ENCODE measurements at places on chromosomes 16 and 17.

GRCh38 chr17:57946798-57947358 is 8.3 kb downstream of the CUEDC1 start:
- DNase-seq: no peak

DNA sequence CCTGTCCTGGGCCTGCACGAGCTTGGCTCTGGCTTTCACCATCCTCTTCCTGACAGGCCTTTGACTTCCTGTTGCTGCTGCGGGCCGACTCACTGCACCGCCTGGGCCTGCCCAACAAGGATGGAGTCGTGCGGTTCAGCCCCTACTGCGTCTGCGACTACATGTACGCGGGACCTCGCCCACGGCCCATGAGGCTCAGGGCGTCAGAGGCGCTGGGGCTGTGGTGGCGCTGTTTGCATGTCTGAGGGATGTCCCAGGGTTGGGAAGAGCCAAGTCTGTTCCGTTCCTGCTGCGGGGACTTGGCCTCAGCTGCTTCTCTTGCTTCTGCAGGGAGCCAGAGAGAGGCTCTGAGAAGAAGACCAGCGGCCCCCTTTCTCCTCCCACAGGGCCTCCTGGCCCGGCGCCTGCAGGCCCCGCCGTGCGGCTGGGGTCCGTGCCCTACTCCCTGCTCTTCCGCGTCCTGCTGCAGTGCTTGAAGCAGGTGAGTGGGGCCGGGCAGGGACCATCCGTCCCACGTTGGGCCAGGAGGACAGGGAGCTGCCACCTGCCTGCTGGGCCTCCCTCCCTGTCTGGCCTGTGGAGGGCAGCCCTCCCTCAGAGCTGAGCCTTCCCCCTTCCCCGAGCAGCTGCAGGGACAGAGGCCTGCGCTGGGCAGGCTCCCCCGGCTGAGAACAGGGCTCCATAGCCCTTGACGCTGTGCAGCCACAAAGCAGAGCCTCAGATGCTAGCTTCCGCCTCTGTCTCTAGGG is 23.8 kb downstream of the TSC2 start:
- no peak for DNase-seq

GRCh38 chr17:29836643-29837042 is 93.4 kb downstream of the SSH2 start:
- no peak for DNase-seq

DNA sequence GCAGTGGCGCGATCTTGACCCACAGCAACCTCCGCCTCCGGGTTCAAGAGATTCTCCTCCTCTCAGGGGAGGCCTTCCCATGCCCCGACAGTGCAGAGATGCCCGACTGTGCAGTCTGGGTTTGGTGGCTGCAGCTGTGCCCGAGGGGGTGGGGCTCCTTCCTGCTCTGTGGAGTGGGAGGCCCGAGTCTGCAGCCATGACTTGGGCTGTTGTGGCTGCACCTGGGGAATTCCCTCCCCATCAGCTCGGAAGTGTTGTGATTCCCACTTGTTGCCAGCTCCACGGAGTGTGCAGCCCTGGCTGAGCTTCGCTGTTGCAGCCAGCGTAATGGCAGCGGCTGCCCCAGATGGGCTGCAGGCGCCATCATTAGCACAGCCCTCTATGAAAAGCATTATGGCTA is 66.4 kb upstream of the SMIM36 start:
- no peak for DNase-seq

- DNase-seq: peak; percentile 48
Measured at GRCh38 chr17:45640141-45640850, 143.8 kb upstream of the CRHR1 start.

DNA sequence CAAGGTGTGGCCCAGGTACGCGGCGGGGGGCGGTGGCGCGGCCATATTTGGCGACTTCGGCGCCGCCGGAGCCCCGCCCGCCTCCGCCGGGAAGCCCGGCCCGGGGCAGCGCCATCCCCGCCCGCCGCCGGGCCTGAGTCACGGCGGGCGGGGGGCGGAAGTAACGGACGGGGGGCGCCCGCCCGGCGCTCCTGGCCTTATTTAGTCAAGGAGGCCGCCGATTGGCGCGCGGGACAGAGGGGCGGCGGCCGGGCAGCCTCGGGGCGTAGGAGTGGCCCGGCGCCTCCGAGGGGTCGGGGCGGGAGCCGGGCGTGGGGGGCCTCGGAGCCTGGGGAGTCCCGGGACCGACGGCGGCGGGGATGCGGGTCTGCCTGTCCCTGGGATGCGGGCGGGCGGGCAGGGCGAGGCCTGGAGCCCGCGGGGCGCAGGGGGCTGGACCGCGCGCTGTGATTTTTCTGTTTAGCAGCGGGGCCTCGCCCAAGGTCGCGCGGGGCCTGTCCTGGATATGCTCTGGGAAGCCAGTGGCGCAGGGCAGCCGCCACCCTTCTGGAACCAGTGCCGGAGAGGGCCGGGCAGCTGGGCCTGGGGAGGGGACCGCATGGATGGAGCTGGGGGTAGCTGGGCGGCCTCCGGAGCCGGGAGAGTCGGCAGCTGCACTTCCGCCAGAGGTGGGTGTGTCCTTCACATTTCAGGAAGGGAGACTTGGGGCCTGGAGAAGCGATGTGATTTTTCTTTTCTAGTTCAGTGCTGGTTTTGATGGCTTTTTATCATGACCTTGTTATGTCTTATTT is 2.3 kb upstream of the ACTG1 start:
- peak; percentile 64 for DNase-seq

GRCh38 chr17:15257258-15257788 is 7.8 kb downstream of the PMP22 start:
- peak; percentile 15 for DNase-seq

DNA sequence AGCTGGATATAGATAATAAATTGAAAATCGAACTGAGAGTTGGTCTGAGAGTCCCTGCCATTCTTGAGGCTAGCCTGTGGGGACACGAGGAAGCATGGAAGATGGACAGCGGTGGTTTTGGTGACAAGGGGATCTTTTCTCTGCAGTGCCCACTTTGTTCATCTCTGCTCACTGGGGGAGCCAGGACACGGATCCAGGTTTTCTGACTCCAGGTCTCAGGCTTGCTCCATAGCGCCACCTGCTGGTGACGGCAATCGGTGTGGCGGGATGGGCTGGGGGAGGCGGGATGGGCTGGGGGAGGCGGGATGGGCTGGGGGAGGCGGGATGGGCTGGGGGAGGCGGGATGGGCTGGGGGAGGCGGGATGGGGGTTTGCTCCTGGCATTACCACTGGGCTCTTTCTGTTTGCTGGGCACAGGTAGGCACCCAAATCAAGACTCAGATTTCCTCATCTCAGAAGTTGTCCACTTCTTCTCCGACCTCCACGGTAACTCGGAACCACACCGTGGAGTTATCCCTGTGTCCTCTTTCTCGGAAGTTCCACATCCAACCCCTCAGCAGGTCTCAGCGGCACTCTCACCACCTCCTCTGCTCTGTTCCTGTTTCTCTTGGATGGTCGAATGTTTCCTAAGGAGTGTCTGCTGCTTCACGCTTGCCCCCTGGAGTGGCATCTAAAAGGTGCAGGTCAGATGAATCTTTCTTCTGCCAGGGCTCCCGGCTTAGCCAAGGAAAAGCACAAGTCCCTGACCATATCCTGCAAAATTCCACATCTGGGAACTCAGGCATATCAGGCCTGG is 142.4 kb downstream of the CYLD start:
- no peak for DNase-seq

- no peak for DNase-seq
Measured at GRCh38 chr17:45873728-45874127, 20.6 kb upstream of the MAPT start.

- no peak for DNase-seq
Measured at GRCh38 chr16:23448392-23448791, 4.6 kb downstream of the COG7 start.

GRCh38 chr16:71230122-71230845 is at the start of gene HYDIN:
Gene HYDIN (minus strand): TSS chr16:71230722. CDS start chr16:71186895, 43,827 bp downstream.
- no peak for DNase-seq

DNA sequence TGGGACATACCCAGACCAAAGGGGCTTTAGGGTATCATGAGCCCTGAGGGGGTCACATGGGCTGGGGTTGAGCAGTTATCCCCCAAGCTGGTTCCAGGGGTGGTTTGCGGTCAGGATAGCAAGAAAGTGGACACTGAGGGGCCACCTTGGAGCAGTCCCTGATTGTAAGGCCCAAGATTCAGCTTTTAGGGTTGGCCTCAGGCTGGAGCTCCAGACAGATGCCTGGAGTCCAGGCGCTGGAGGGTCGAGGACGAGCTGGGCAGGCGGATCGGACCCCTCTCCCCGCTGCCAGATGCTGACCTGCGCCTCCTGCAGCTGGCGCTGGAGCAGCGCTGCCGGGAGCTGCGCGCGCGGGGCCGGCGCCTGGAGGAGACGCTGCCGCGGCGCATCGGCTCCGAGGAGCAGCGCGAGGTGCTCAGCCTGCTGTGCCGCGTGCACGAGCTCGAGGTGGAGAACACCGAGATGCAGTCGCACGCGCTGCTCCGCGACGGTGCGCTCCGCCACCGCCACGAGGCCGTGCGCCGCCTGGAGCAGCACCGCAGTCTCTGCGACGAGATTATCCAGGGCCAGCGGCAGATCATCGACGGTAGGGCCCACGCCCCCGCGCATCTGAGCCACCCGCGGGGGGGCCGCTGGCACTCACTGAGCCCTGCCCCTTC is 10.0 kb downstream of the BTBD17 start:
- DNase-seq: no peak

DNA sequence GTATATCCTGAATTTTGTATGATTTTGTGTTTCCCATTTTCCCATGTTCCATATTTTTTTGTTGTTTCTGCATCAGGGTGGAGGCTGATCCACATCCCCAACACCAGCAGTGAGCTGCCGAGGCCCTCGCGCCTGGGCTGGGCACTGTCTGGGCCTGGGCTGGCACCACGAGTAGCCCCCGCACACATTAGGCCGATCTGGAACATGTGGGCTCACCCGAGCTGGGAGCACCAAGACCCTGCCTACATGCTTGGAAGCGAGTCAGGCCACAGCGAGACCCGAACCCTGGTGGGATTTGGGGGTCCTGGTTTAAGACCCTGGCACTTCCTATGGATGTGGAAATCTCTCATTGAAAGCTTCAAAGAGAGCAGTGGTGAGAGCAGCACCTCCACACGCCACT is 8.5 kb downstream of the KCTD5 start:
- no peak for DNase-seq

- DNase-seq: no peak
Measured at GRCh38 chr16:81618661-81619060, 160.4 kb upstream of the PLCG2 start.

DNA sequence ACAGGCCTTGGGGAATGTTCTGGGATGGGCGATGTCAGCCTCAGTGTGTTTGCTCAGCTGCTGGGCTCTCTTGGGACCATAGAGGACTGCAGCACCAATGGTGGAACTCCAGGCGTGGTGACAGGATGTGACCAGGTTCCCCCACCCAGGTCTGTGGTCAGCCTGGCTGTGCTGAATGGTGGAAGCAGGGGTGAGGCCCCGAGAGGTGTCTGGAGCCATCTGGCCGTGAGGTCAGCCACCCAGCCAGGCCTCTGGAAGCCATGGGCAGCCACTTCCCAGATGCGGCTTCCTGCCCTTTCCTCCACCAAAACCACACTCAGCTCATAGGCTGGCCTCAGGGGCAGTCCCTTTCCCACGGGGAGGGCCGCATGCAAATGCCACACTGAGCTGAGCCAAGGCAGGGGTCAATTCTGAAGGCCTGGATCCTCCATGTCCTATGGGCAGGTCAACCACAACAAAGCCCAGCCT is 7.8 kb upstream of the MAPK7 start:
- DNase-seq: no peak

- no peak for DNase-seq
Measured at GRCh38 chr17:1571341-1571704, 8.7 kb upstream of the PITPNA start.

- no peak for DNase-seq
Measured at GRCh38 chr16:86882586-86883280, 304.4 kb downstream of the FOXL1 start.

DNA sequence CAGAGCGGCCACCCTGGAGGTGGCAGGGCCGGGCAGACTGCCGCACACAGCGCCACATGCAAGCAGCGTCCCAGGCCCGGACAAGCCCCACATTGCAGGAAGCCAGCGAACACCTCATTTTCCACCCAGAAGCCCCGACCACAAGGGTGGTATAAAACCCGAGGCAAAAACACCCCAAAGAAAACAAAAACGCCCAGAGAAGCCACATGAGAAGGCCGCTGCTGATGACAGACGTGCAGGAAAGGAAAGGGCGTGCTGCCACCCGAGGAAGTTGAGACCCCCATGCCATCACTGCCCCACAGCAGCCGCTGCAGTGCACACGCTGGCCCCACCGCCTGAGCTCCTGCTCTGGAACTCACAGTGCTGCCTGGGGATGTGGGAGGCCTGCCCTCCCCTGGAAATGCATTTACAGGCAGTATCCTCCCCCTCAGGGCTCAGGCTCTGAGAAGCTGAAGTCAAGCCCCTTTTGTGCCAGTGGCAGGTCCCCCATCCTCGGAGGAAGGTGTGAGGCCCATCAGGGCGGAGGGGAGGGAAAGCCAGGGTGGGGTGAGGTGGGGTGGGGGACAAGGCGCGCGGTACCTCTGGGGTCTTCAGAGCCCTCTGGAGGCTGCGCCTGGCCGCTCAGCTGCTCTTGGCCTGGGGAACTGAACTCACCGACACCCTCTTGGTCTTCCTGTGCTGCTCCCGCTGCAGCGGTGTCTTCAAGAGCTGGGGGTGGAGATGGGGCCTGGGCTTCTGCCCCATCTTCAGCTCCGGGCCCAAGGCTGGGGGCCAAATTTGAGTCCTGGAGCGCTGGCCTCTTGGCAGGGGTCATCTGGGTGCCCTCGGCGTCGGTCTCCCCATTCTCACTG is 62.0 kb downstream of the IL21R start:
- no peak for DNase-seq

GRCh38 chr17:57900991-57901743 is 51.3 kb upstream of the MRPS23 start:
- no peak for DNase-seq

DNA sequence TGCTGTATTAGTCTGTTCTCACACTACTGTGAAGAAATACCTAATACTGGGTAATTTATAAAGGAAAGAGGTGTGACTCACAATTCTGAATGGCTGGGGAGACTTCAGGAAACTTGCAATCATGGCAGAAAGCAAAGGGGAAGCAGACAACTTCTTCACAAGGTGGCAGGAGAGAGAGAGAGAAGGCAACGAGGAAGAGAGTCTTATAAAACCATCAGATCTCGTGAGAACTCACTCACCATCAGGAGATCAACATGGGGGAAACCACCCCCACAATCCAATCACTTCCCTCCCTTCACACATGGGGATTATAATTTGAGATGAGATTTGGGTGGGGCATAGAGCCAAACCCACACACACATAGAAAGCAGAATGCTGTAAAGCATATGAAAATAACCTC is 896.2 kb downstream of the CDH11 start:
- DNase-seq: no peak

GRCh38 chr17:2850991-2851390 is 54.8 kb downstream of the RAP1GAP2 start:
- no peak for DNase-seq

- DNase-seq: no peak
Measured at GRCh38 chr17:15920758-15921239, 24.1 kb upstream of the ADORA2B start.

- no peak for DNase-seq
Measured at GRCh38 chr17:5651348-5651747, 67.0 kb upstream of the NLRP1 start.

DNA sequence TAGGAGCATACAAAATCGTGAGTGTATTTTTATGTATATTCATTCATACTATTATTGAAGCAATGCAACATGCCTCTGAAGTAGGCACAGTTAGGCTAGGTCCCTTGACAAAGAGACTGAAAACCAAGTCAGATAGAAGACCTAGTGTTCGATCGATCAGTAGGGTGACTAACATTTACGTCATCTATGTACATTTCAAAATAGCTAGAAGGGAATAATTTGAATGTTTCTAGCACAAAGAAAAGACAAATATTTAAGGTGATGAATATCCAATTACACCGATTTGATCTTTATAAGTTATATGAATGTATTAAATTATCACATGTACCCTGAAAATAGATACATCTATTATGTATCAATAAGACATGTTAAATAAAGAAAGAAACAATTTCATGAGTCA is 610.1 kb downstream of the TOX3 start:
- no peak for DNase-seq
